ENCODE measurements at places on chromosomes 1 and 21.
A peak's percentile ranks its signal among the peaks of the same experiment; 100 is the strongest.

DNA sequence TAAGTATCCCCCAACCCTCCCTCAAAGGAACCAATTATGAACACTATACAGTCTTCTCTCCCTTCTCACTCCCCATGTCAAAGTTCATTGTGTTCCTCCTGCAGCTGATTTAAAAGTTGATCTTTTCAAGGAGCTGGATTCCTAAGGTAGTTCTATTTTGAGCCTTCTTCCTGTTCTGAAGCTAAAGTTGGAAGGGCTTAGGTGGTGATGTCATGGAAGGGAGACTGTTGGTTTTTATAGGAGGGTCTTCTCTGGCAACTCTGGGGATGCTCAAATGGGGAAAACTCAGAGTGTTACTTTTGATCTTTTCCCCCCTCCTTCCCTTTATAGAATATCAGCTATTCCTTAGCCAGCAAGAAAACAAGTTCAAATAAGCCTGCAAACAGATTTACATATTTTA is 83.0 kb upstream of the AK4 start:
- no peak for DNase-seq

GRCh38 chr1:72637593-72637992 is 355.3 kb upstream of the NEGR1 start:
- DNase-seq: no peak

DNA sequence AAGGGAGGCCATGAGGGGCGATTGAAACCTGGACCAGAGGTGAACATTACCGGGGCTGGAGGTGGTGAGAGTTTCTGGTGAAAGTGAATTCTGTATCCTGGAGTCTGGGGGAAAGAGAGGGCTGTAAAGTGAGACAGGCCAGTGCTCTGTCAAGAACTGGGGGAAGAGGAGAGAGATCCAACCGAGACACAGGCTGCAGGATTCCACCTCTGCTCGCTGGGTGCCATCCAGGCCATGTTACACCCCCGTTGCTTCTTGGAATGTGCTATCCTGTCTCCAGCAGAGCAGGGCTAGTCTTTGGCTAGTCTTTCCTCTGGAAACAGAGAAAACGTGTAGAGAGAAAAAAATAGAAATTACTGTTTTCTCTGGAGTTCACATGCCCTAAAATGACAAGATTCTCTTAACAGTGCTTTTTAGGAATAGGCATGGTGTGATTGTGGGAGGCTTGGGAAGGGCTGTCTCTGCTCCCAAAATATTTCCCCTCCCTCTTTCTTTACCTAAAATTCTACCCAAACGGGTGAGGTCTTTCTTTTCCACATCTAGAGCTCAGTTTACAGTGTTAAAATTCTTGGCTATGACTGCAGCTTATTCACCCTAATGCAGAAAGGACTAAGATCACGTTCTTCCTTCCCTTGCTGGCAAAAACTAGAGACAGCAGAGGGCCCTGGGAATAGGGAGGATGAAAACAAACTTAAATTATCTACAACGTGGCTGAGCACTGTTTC is 16.5 kb upstream of the OVAAL start:
- peak; percentile 37 for DNase-seq

DNA sequence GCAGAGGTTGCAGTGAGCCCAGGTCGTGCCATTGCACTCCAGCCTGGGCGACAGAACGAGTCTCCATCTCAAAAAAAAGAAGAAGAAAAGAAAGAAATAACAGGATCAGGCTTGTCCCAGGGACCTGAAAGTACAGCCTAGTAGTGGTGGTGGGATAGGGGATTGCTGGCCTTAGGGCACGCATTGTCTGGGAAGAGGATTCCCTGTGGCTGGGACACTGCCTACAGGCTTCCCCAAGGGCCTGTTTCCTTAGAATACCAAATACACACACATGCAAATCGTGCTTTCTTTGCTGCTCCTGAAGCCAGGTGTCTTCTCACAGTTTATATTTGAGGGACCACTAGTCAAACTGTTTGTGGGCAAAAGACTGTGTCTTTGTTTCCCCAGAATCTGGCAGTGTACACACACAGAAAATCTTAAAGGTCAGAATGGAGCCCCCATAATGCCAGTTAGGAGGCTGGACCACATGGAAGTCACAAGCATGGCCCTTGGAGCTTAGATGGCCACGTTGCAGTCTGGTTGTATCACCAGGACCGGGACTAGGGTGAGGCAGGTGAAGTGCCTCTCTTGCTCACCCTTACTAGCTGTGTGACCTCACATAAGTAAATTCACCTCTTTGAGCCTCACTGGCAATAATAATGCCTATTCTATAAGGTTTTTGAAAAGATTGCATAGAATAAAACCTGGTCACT is 12.7 kb upstream of the ASAP3 start:
- no peak for DNase-seq

Measured in fibroblast of skin of right biceps (primary cell).